PC-9 (cell line): ENCODE measurements at places on chromosomes 16 and 17. TPM values are rescaled to one million over a fixed set of nuclear protein-coding genes. Genes with fewer than 3 reads are reported as not detected.

RIPOR1 gene
- 76.7 and 113 TPM in 2 replicates for total RNA-seq

ACSM5 gene
- not detected in 2 replicates for total RNA-seq

CNGB1 gene
- total RNA-seq: 1.1 and 2.6 TPM in 2 replicates

CES5A gene
- not detected in 2 replicates for total RNA-seq

ZP2 gene
- not detected in 2 replicates for total RNA-seq

NOTUM gene
- total RNA-seq: 0.33 TPM in 1 of 2 replicates, not detected in the other

- no peak for DNase-seq
Measured at GRCh38 chr17:9095390-9095789, 74.1 kb downstream of the NTN1 start.

DNA sequence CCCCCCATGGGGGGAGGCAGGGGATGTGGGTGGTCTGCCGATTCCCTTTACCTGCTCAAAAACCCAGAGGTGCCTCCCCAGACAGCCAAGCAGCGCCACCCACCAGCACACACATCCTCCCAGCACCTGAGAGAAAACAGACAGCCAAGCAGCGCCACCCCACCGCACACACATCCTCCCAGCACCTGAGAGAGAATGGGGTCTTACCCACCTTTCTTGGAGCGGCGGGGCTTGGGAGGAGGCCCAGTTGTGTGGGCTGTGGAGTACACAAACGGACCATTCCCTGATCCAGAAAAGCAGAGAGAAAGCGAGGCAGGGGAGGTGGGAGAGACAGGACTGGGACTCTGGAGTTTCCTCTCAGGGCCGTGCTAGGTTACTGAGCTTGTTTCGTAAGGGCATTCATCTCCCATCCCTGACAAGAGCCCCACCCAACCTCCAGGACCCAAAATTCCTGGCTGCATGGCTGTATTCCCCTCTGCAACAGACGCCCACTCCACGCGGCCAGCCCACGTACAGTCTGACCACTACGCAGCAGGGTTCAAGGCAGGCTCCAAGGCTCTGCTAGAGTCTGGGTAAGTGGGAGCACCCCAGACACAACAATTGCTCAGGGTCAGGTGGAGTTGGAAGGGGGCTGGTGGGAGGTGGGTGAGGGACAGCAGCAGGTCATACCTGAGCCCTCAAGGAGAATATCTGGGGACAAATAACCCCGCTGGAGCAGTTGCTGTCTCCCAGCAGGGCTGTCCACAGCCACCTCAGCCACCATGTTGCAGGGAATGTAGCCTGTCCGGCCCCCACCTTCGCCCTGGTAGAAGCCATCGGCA, 22.3 kb downstream of the TSPOAP1 start:
- no peak for DNase-seq

- DNase-seq: no peak
Measured at GRCh38 chr17:29444589-29444988, 54.4 kb downstream of the TAOK1 start.

DNA sequence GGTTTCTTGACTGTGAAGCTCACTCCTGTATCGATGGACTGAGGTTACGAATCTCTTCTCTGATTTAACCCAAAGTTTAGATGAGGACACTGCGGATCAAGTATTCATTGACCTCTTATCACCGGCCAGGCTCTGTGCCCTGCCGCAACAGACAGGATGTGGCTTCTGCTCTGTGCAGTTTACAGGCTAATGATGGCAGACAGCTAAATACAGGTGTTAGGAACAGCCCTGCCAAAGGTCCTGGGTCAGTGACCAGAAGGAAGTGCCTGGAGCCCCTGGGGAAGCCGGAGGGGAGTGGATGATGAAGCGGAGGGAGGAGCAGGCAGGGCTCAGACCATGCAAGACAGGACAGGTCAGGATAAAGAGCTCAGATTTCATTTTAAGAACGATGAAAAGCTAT, 44.4 kb downstream of the HAPSTR1 start:
- no peak for DNase-seq

DNA sequence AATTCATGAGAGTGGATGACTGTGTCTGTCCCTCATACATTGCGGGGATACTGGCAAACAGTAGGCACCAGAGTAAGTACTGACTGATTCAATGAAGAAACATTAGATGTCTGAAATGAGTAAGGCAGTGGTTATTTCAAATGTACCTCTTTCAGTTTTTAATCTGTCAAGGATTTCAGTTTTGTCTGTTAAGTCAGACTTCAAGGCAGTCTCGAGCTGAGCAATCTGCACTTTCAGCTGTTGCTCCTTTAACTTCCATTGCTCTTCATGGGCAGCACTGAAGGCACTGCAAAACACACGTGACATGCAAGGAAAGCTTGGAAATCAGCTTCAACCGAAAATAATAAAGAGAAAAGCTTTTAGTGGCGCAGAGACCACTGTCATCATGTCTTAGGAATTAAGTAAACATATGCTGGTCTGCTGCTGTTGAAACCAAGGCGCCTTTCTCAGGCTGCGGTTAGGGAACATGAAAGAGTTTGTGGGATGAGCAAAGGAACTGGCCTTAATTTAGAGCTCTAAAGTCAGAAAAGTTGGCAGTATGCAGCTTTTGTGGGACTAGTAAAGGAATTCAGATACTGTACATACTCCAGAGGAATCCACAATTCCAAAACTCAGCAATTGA, 38.8 kb downstream of the RPGRIP1L start:
- no peak for DNase-seq

DNA sequence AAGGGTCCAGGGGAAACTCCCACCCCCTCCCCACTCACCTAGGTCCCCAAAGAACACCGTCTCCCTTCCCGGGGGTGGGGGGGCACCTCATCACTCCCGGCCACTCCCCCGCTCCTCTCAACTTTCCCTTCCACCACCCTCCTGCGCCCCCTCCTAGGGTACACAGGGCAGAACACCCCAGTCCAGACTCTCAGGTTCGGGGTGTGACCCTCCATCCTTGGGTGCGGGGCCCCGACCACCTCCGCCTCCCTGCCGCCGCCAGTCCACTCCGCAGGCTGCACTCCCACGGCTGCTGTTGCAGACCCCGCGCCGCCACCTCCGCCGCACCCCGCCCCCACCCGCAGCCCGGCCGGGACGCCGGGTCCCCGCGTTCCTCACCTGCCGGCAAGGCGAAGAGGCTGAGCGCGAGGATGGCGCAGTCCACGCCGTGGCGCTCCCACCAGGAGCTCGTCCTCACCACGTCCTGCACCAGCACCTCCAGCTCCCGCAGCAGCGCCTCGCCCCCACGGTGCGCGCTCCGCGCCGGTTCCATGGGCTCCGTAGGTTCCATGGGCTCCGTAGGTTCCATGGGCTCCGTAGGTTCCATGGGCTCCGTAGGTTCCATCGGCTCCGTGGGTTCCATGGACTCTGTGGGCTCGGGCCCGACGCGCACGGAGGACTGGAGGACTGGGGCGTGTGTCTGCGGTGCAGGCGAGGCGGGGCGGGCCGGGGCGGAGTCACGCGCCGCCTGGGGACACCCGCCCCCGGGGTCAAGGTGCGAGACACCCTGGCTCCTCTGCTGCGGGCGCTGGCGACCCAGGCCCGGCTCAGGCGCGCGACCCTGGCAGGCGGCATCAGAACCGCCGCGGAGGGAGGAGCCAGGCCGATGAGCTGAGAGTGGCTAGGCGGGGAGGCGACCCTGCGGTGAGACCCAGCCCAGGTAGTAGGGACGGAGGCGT, at the start of gene FADS6:
FADS6 (minus strand) TSS at position 660 of the 938 bp plus-strand sequence; CDS start at position 622, 38 bp downstream.
- DNase-seq: no peak

DNA sequence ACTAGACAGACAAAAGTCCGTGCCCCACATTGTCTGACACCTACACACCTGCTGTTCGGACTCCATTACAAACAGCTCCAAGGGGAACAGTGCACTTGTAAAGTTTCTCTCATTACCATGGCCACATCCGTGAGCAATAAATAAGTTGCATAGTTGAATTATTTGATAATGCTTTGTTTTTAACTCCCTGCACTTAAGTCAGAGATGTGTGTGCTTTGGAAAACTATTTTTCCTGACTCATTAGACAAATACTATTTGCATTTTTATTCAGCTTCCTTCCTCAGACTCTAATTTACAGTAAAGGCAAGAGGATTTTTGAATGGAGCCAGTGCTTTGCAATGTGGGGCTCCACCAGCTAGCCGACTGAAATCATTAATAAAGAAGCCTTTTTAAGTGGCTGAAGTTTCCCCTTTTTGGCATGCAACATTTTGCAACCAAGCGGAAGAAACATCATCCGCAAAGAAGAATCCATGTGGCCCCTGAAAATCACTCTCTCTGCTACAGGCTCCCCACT, 6.5 kb upstream of the CCL2 start:
- DNase-seq: no peak

GRCh38 chr16:280991-281659, 734 bp downstream of the ARHGDIG start:
- no peak for DNase-seq
